ENCODE measurements at places on chromosomes 12 and 14.
A peak's percentile ranks its signal among the peaks of the same experiment; 100 is the strongest.

DNA sequence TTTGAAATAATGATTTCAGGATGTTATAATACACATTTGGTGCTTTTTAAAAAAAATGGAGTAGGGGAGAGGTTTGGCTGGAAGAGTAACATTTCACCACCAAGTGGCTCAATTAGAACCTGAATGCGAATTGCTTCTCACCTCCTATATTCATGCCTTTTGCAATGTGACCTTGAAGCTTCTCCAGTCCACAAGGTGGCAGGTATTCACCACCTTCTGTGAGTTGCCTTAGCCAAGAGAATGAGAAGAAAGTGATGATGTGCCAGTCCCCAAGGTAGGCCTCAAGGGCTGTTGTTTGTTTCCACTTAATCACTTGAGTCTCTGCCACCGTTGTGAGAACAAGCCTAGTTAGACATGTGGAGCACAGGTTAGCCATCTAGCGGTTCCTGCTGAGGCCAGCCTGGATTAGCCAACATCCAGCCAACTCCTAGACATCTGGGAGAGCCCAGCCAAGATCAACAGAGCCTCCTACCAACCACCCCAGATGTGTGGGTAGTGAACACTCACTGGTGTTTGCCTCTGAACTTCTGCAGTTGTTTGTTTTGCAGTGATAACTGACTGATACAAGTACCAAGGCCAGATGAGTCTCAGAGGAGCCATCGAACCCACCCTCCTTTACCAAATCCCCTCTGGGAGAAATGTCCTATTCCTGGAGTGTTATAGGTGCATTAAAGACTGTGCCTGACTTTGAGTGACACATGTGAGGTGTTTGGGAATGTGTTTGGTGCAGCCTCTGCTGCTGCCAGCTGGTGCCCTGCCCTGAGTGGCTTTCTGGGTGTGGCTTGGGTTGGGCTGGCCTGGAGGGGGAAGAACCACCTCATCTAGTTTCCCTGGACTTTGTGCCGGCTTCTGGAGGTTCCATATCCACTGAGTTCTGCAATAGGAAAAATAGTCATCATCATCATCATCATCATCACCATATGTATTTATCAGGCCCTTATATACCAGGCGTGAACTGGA lies 132.5 kb upstream of the RFLNA start:
- peak; percentile 58 for DNase-seq

GRCh38 chr14:103243764-103244737 lies 90.0 kb upstream of the EIF5 start:
- DNase-seq: no peak

- no peak for DNase-seq
Measured at GRCh38 chr12:6053541-6053940, 70.9 kb downstream of the VWF start.

- no peak for DNase-seq
Measured at GRCh38 chr14:104635717-104636116, 31.1 kb upstream of the TMEM179 start.

DNA sequence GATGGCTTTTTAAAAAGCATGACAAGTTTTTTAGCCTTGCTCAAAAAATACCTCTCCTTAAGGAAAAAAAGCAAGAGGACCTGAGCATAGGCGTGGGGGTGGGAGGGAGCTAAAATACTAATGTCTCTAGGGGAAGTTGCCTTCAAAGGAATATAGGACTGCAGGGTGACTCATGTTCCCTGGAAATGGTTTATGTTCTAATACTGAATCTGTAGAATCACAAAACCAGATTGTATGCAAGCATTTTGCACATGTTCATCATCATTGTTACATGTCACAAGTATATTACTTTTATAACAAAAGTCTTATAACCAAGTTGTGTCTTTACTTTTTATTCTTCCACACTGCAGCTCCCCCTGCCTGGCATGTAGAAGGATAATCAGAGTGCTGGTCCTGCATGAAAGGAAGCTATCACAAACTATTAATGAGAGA lies 36.6 kb downstream of the GPR135 start:
- DNase-seq: no peak

- peak; percentile 96 for DNase-seq
Measured at GRCh38 chr14:22829661-22830442, at the start of gene MRPL52. TSS of gene MRPL52 (plus strand) at chr14:22829887. CDS start at chr14:22829913, 26 bp downstream.

GRCh38 chr14:69612014-69612782 lies 802 bp downstream of the SUSD6 start:
- DNase-seq: peak; percentile 83

DNA sequence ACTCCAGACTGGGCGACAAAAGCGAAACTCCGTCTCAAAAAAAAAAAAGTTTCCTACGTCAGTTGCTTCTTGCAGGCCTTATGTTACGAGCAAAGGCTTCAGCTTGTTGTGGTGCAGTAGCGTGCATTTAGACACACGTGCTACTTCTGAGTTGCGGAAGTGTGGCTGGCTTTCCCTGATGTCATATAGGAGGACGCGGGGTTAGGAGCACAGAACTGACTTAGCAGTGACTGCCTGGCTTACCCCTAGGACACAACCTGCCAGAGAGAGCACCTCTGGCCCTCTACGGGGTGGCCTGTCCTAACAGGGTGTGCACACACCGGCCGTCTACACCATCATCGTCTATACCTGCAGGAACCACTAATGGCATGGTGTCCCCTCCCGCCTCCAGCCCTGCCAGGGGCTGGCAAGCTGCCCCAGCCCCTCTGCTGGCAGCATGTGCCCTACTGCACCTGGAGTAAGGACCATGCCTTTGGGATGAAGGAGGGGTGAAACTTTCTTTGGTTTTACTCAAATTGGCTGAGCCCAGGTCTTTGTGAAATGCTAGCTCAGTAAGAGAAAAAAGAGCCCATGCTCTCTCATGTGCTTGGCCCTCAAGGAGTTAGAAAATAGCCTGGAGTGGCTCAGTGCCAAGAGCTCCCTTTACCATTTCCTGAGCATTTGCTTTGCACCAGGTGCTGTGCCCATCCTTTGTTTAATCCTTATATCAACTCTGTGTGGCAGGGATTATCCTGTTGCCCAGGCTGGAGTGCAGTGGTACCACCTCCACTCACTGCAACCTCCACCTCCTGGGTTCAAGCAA lies 1.7 kb upstream of the GPR68 start:
- peak; percentile 96 for DNase-seq

GRCh38 chr12:40158592-40159111 lies 52.8 kb upstream of the SLC2A13 start:
- no peak for DNase-seq

- DNase-seq: no peak
Measured at GRCh38 chr12:108613548-108613947, 15.7 kb upstream of the TMEM119 start.

GRCh38 chr14:101239065-101239464 lies 322.2 kb upstream of the DIO3 start:
- DNase-seq: no peak

DNA sequence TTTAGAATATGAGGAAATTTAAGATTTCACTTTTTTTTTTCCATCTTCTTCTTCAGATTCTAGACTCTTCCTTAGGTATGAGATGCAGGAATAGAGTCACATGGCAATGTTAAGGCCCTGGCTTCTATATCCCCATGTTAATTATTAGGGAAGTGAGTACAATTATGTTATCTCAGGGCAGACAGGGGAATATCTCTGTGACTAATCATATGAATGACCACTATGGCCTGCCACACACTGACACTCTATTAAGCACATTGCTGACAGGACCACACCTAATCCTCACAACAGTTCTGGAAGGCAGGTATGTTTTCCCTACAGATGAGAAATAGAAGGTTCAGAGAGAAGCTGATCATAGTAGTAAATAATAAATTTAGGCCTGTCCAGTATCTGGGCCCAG lies 69.4 kb upstream of the PTPRQ start:
- no peak for DNase-seq

DNA sequence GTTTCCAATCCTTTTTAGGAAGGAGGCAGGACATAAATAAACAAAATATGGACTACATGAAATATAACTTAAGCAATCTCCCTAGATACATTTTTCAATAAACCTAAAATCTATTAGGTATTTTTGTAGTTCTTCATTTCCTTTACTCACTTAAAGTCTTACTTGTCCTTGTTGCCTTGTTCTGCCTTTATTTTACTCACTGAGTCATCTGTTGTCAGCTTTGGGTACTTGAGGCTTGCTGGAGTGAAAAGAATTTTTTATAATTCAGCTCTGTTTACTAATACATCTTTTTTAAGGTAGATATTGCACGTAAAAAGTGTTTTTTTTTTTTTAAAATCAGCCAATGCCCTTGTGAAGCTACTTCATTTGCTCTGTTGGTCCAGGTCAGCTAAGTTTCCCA lies 216.2 kb downstream of the PELI2 start:
- DNase-seq: no peak

DNA sequence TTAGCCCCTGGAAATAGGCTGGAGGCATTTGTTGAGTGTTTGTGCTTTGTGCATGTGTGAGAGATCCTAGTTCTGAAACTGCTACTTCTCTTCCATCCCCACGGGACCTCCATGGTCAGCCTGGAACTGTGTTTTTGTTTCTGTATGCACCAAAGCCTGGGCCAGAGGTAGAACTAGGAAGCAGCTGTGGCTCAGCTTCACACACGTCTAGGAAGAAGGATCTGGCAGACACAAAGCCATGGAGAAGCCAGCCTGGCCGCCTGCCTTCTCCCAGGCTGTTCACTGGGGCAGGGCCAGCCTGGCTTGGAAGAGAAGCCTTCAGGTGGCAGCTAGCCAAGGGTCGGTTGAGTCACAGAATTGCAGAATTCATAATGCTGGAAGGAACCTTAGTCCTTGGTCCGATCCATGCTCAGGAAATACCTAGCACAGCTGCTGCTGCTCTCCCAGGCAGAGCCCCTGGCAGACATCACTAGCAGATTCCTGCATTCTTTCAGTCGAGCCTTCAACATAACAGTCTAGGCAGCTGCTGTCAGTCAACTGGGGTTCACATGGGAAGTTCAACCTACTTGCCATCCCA lies 27.0 kb downstream of the RIN3 start:
- DNase-seq: no peak

GRCh38 chr12:114396153-114396868 lies 9.6 kb downstream of the TBX5 start:
- DNase-seq: no peak

DNA sequence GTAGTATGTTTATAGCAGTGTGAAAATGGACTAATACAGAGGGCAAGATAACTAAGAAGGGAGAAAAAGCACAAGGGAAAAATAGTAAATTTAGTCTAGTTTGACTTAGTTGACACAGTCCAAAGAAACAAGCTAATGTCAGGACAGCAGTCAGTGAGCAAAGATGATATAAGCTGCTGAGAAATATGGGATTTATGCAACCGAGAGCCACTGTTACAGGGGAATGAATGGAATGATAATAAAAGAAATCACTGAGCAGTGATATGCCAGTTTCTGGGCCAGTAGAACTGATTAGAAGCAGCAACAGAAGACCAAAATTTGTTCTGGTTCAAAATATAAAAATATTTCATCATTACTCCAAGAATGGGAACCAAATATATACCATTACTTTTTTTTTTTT lies 60.1 kb downstream of the R3HDM2 start:
- DNase-seq: no peak

DNA sequence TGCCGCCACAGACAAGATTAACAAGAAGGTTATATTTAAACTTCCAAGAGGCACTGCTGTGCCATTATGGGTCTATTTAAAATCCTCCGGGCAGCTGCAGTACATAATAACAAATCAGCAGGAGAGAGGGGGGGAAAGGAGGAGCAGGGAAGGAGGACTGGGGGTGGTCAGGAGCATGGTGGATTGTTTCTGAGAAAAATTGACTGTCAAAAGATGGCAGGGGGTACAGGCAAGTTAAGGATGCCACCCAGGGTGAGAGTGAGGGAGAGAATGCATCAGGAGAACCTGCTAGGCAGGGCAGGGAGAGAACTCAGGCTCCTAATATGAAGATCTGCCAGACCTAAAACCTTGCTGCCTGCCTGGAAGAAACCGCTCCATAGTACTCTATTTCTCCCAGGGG lies 181.8 kb downstream of the GRIN2B start:
- no peak for DNase-seq

DNA sequence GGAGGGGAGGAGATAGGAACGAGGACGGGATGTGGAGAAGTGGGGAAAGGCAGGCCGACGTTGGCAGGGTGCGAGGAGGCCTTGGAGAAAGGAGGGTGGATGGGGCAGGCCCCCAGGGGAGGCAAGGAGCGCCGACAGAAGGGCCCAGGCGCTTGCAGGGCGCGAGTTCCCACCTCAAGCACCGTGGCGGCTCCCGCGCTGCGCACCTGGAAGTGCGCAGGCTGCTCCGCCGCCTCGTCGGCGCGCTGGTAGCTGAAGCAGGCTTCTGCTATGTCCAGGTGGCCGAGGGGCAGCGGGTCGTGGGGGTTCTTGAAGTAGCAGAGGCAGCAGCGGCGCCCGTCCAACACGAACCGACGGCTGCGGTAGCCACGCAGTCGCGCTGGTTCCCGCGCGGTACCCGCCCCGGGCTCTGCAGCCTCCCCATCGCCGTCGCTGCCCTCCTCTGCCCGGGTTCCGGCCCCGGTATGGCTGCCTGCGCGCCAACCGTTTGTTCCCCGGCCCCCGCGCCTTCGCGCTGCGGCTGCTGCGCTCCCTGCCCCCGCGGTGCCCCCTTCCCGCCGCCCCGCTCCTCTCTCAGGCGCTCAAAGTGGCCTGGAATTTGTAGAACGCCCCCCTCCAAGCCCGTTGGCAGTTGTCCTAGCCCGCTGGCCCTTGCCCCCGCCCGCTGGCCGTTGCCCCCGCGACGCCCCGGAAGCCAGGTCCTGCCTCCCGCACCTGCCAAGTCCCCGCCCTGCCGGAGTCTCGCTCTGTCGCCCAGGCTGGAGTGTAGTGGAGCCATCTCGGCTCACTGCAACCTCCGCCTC lies 1.1 kb upstream of the ACTR6 start:
- DNase-seq: peak; percentile 95

DNA sequence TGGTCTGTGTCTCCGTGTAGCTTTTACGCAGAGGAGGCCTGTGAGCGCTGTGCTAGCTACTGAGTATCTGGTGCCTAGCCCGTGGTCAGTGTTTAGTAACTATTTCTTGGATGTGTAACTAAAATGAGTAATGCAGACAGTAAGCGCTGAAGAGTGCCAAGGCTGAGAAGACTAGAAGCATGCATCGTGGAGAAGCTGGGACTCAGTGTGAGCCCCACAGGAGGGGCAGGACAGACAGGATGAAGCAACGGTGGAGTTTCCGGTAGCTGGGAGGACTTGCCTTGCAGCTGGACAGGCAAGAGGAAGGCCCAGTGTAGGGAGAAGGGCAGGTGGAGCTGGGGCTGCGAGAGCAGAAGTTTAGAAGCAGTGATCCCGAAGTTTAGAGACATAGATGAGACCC lies 233.4 kb upstream of the FKBP4 start:
- DNase-seq: no peak

- DNase-seq: no peak
Measured at GRCh38 chr14:90460136-90460535, 63.3 kb downstream of the CALM1 start.

GRCh38 chr12:51647647-51648046 lies 56.6 kb downstream of the SCN8A start:
- DNase-seq: no peak

GRCh38 chr12:21910657-21911056 lies 30.6 kb downstream of the ABCC9 start:
- no peak for DNase-seq

- no peak for DNase-seq
Measured at GRCh38 chr12:85955127-85955526, 81.0 kb downstream of the NTS start.

GRCh38 chr12:124032265-124032886 lies 59.4 kb downstream of the ZNF664 start:
- peak; percentile 66 for DNase-seq
